Activated naive CD8-positive, alpha-beta T cell treated with anti-CD3 and anti-CD28 coated beads for 36 hours (primary cell): ENCODE measurements at places on chromosomes 1 and 21.

DNA sequence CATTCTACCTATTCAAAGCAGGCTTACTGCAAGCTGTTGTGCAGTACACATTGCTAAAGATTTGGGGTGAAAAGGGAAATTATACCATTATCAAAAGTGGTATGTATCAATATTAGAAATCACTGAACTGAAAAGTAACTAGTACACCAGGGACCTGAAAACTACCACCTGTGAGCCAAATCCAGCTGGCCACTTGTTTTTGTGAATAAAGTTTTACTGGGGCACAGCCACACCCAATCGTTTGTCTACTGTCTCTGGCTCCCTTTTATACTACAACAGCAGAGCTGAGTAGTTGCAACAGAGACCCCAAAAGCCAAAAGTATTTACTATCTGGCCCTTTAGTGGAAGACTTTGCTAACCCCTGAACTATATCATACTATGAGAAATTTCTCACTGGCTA, 13.8 kb upstream of the CR1L start:
- no peaks in the 10 kb centered on the region for H3K27me3 ChIP-seq
- DNase-seq = no peak
- H3K36me3 ChIP-seq = no peaks in the 10 kb centered on the region
- no peak overlapping the region for H3K27ac ChIP-seq
- no peaks in the 10 kb centered on the region for H3K4me1 ChIP-seq

GRCh38 chr1:54246116-54246721, 46.3 kb downstream of the MRPL37 start:
- H3K36me3 ChIP-seq = peaks cover 6% of the 10 kb centered on the region
- no peak overlapping the region for H3K4me3 ChIP-seq
- H3K4me1 ChIP-seq = no peaks in the 10 kb centered on the region
- no peak for DNase-seq
- H3K27ac ChIP-seq = no peak overlapping the region

DNA sequence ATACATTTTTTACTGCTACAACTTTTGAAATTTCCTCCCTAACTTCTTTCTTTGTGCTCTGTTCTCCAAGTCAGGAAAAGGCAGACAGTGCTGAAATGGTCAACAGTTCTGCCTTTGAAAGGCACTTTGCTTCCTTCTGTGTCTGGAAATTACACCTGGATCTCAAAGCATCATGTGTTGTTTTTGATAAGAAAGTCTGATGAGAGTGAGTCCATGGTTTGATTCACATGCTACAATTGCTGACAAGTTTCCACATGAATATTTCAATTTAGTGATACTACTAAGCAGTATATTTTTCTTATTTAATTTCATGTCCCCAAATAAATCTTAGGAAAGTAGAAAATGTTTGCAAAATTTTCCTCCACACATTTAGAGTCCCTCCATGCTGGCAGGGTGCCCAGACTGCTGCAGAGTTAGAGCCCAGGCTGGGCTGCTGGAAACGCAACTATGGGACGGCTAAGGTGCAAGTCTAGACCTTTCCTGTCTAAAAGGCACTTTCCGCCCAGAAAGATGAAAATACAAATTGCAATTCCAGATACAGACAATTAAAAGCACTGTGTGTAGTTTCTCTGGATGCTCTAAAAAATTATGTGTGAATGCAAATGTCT, 96.6 kb upstream of the RUNX1 start:
- peaks cover 8% of the 10 kb centered on the region for H3K36me3 ChIP-seq
- H3K27ac ChIP-seq = no peak overlapping the region
- no peak overlapping the region for H3K4me3 ChIP-seq
- no peak for DNase-seq

DNA sequence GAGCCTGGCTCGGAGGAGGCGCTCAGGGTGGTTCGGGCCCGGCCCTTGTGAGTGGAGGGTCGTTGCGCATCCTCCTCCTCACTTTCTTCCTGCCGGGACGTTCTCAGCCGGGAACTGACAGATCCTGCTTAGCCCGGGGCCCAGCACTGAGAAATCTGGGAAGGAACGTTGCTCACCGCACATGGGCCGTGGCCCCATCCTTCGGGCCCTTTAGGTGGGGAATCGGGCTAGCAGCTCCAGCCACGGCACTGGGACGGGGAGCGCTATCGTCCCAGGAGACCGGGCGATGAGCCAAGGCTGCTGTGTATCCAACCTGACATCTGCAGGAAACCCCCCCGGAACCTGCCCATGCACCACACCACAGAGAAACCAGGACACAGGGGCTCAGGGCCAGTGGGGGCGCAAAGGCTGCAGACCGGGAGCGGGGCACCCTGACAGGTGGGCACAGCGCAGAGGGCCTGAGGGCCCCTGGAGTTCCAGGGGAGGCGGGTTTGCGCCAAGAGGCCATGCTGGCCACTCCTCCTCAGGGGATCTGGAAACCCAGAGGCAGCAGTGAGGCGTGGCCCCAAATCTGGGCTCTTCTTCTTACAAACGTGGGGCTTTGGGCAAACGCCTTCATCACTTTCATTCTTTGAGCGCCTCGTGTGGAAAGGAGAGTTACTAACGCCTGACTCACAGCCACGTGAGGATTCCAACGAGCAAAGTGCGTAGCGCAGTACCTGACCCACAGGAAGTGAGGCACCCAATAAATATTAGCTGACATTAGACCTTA, at the start of gene SH2D5:
SH2D5 (minus strand) TSS at position 116 of the 772 bp plus-strand sequence. CDS start 4,659 bp downstream, outside the sequence.
- H3K4me3 ChIP-seq = peak within 1 kb of the TSS; percentile 80
- H3K36me3 ChIP-seq = no peaks in the 10 kb centered on the region
- H3K27me3 ChIP-seq = peaks cover 35% of the 10 kb centered on the region
- peaks cover 19% of the 10 kb centered on the region for H3K4me1 ChIP-seq
- peak; percentile 79 for DNase-seq
- peak within 1 kb of the TSS; percentile 72 for H3K27ac ChIP-seq

DNA sequence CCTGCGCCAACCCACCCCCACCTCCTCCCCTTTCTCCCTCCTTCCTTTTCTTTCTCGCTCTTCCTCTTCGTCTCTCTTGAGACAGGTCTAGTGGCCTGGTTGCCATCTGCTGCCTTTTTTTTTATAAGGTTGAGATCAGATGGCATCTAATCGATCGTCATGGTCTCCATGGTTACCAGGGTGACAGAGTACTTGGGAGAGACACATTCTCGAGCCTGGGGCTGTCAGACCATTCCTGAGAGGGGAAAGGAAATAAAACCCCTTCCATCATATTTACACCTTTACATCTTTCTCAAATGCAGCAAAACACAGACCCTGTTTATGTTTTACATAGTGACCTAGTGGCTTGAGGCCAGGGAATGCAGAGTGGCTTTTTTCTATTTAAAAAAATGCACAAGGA, 53.5 kb upstream of the SLC22A15 start:
- peaks cover 5% of the 10 kb centered on the region for H3K27me3 ChIP-seq
- DNase-seq = no peak
- peaks cover 6% of the 10 kb centered on the region for H3K4me1 ChIP-seq
- no peak overlapping the region for H3K4me3 ChIP-seq

GRCh38 chr1:90763930-90764329, 46.8 kb upstream of the BARHL2 start:
- peaks cover 59% of the 10 kb centered on the region for H3K27me3 ChIP-seq
- no peak overlapping the region for H3K27ac ChIP-seq
- peaks cover 4% of the 10 kb centered on the region for H3K4me1 ChIP-seq
- no peak for DNase-seq

GRCh38 chr1:215667761-215668160, 100.7 kb downstream of the KCTD3 start:
- H3K27me3 ChIP-seq = no peaks in the 10 kb centered on the region
- no peaks in the 10 kb centered on the region for H3K4me1 ChIP-seq
- no peak overlapping the region for H3K4me3 ChIP-seq
- H3K27ac ChIP-seq = no peak overlapping the region
- no peak for DNase-seq

DNA sequence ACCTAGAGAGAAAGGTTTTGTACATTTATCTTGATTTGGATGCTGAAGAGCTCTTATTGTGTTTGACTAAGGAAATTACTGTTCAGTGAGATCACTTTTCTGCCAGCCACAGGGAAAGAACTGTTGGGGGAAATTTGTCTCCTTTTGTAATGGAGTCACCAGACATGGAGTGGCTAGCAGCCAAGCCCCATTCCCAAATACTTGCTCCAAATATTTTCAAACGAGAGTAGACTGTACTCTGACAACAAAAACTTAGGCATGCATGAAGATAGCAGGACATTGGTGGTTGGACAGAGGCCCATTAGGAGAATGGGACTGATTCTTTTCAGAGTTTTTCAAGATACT, 21.1 kb downstream of the IPO9 start:
- peaks cover 15% of the 10 kb centered on the region for H3K4me1 ChIP-seq
- no peak for DNase-seq
- H3K27ac ChIP-seq = no peak overlapping the region
- peaks cover 8% of the 10 kb centered on the region for H3K36me3 ChIP-seq
- H3K4me3 ChIP-seq = no peak overlapping the region

- H3K4me3 ChIP-seq = no peak overlapping the region
- peaks cover 40% of the 10 kb centered on the region for H3K4me1 ChIP-seq
Measured at GRCh38 chr21:46570119-46570518, 34.8 kb downstream of the S100B start.

DNA sequence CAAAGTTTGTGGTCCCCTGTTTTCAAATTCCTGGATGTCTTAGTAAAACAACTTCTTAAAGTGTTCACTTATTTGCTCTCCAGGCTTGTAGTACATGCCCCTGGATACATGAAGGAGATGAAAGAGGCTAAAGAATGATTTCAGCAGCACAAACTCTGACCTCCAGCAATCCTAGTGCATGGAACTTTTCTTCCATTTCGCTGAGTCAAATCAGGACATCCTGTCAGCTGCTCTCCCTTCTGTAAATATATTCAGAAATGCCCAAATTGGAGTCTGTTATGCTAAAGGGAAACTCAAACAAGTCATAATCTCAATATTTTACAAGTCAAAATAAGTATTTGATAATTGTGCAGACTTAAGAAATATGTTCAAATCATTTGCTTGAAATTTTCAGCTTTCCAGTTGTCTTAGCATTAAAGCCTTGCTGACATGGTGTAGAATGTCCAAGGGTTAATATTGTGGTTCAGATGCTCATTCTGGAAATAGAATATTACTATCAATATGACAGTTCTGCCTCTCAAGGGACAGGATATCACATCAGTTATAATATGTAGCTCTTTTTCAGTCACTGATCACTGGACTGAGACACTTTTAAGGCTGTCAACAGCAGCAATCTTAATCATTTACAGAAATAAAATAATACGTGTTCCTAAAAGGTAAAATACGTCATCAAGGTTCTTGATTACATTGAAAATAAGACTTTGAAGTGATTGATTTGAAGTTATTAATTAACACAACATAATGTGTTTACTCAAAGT, 1157.3 kb downstream of the PLA2G4A start:
- no peak for DNase-seq
- no peak overlapping the region for H3K4me3 ChIP-seq
- H3K36me3 ChIP-seq = no peaks in the 10 kb centered on the region
- H3K27ac ChIP-seq = no peak overlapping the region
- H3K4me1 ChIP-seq = no peaks in the 10 kb centered on the region
- H3K27me3 ChIP-seq = no peaks in the 10 kb centered on the region

GRCh38 chr1:30909365-30910068, 959 bp upstream of the SDC3 start:
- H3K27ac ChIP-seq = no peak overlapping the region
- peaks cover 47% of the 10 kb centered on the region for H3K27me3 ChIP-seq
- H3K36me3 ChIP-seq = no peaks in the 10 kb centered on the region
- DNase-seq = no peak

- peaks cover 55% of the 10 kb centered on the region for H3K4me1 ChIP-seq
- H3K4me3 ChIP-seq = peak overlapping the region; percentile 41
- peak overlapping the region; percentile 85 for H3K27ac ChIP-seq
- DNase-seq = peak; percentile 38
- peaks cover 47% of the 10 kb centered on the region for H3K36me3 ChIP-seq
- no peaks in the 10 kb centered on the region for H3K27me3 ChIP-seq
Measured at GRCh38 chr1:55204997-55205396, 10.2 kb downstream of the USP24 start.

- peaks cover 10% of the 10 kb centered on the region for H3K36me3 ChIP-seq
- no peak overlapping the region for H3K4me3 ChIP-seq
- no peak for DNase-seq
- H3K4me1 ChIP-seq = peaks cover 21% of the 10 kb centered on the region
- no peak overlapping the region for H3K27ac ChIP-seq
Measured at GRCh38 chr1:1612104-1612400, 3.2 kb upstream of the MIB2 start.

GRCh38 chr1:88169139-88169538, 514.9 kb upstream of the PKN2 start:
- no peaks in the 10 kb centered on the region for H3K36me3 ChIP-seq
- no peak overlapping the region for H3K4me3 ChIP-seq
- H3K27me3 ChIP-seq = peaks cover 12% of the 10 kb centered on the region
- no peak for DNase-seq
- no peaks in the 10 kb centered on the region for H3K4me1 ChIP-seq
